ENCODE measurements at places on chromosomes 7 and 10.

DNA sequence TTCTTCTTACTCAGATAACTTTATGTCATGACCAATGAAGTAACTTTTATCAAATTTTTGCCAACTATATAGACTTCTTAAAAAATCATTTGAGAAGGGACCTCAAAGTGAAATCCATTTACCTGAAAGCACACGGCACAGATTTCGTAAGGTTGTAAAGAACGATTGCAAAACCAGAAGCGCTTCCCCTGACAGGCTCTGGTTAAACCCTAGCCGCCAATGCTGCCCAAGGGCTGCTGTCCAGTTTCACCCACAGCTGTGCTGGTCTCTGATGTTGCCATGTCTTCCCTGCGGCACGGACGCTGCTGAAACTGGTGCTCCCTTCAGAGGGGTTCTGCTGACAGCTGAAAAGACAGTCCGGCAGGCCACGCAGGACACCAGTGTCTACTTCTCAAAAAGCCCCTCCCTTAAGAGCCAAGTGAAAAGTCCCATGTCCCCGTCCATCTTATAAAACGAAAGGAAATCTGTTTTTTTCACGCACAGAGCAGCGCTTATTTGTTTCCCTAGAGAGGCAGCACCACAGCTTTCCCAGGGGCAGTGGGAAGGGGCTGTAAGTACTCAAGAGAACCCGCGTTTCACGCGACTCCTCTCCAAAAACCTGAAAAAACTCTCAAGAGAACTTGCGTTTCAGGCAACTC, 32.5 kb downstream of the GNA12 start:
- no peak for DNase-seq

- peak; percentile 23 for DNase-seq
Measured at GRCh38 chr7:34091321-34091917, 186.1 kb downstream of the BMPER start.

DNA sequence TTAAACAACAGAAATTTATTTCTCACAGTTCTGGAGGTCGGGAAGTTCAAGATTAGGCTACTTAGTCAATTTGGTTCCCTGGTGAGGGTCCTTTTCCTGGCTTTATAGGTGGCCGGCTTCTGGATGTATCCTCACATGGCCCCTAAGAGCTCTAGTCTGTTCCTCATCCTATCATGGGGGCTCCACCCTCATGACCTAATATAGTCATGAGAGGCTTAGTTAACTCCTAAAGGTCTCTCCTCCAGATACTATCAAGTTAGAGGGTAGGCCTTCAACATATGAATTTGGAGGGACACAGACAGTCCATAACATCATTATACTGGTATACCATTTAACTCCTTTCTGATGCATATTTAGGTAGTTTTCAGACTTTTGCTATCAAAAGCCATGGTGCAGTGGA, 7.6 kb downstream of the MAPK8 start:
- no peak for DNase-seq

- no peak for DNase-seq
Measured at GRCh38 chr10:111137587-111137986, 60.8 kb downstream of the ADRA2A start.

DNA sequence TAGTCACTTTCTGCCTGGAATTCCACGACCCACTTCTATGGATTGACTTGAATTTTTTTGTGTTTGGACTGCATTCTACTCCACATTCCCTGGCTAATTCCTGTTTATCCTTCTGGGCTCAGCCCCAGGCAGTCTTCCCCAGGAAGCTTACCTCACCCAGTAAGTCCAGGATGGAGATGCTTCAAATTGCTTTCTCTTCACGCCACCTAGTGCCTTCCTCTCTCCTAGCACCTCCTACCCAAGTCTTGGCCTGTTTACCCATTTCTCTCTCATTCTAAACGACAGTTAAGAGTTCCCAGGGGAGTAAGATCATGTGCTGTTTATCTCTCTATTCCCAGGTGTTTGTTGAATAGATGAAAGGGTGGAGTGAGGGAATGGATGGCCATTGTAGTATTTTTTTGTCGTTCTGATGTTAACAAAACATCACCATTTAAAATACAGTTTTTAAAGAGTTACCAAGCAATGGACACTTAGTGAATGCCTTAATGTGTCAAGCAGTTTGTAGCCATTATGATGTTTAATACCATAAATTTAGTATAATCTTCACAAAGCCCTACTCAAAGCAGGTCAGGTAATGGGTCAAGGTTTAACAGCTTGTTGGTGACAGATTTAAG, 45.5 kb upstream of the TARP start:
- peak; percentile 97 for DNase-seq

- no peak for DNase-seq
Measured at GRCh38 chr7:18555968-18556367, 60.4 kb downstream of the HDAC9 start.

DNA sequence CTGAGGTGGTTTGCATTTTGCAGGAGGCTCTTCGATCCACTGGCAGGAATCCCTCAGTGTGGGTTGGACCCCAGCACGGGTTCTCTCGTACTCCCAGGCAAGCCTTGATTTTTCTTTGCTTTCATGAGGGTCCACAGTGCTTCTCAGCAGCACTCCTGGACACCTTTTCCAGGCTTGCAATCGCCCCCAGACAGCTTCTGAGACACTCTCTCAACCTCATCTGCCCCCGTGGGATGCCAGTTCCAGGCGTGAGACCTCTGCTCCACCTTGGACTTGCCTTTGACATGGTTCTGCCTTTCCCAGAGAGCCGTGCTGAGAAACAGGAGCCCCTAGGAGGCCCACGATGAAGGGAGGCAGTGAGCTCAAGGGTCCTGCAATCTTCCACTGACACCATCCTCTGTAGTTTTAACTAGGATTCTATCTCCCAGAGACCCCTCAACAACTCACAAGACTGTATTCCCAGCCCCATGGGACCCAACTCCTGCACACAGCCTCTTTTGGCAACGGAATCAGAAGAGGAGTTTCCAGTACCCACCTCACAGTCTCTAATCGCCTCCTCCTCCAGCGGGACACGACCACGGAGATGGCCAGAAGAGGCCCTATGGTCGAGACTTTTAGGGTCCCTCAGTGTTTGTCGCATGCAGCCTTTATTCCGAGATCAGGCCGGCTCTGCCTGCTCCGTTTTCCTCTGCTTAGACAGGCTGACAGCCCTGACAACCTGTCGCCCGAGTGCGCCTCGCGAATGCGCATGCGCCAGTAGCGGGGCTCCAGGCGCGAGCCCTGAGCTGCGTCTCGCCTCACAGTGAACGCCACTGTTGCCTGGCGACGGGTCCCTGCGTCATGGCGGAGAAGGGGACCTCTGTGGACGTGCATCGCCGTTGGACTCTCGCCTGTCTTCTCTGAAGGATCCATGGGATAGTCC, 26.0 kb upstream of the ZNF273 start:
- DNase-seq: no peak

- no peak for DNase-seq
Measured at GRCh38 chr10:89091496-89091895, 100.9 kb downstream of the FAS start.

- no peak for DNase-seq
Measured at GRCh38 chr10:44180321-44181168, 204.4 kb downstream of the CXCL12 start.

All from Kasumi-1 (cell line).